NCI-H2081 (cell line): ENCODE measurements at places on chromosomes 3 and 15.

DNA sequence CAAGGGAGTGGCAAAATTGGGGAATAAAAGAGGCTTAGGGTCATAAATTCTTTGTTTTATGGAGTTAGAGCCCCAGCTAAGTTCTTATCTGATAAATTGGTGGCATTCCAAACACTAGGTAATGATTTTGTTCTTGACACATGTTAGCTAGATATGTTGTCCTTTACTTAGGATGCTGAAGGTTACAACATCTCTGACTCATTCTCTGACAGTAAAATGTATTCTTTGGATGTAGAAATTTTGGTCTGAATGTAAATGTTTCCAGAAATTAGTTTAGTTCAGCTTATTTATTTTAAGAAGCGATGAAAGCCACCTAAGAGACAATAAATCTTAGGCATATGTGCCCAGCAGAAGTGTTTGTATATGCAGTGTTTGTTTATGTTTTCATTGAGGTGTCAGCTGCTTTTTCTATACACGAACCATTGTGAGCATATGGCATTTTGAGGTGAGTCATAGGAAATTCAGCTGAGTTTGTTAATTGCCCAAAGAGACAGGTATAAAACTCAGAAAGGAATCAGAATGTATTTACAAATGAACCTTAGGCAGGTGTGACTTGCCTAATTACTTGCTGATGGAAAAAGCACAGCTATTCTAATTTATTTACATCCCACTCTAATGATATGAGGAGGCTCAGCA, 247.7 kb downstream of the AGBL1 start:
- peak; percentile 34 for DNase-seq

- no peak for DNase-seq
Observed at GRCh38 chr3:15647611-15648167, 46.1 kb downstream of the BTD start.

DNA sequence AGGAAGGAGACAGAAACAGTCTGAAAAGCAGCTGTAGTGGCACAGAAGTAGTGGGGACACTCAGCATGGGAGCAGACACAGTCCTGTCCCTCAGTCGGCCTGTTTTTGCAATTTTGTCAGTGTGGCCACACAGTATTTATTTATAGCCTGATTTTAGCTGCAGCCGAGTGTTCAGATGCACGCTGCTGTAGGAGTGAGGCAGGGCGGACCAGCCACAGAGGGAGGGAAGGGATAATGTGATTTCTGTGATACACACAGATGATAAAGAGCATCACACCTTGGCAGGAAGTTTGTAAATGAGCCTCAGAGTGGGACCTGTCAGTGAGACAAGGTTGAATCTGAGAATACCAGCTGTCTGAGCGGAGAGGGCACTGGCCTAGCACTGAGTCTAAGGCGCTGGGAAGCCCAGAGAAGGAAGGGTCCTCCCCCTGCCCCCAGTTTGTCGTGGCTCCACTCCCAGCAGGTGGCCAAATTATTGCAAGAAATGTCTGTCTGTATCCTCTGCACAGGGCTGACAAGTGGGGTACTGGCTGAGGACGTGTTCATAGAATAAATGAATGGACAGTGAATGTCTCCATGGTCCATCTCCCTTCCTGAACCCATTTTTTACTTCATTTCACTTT, 3.8 kb downstream of the PSTPIP1 start:
- no peak for DNase-seq

DNA sequence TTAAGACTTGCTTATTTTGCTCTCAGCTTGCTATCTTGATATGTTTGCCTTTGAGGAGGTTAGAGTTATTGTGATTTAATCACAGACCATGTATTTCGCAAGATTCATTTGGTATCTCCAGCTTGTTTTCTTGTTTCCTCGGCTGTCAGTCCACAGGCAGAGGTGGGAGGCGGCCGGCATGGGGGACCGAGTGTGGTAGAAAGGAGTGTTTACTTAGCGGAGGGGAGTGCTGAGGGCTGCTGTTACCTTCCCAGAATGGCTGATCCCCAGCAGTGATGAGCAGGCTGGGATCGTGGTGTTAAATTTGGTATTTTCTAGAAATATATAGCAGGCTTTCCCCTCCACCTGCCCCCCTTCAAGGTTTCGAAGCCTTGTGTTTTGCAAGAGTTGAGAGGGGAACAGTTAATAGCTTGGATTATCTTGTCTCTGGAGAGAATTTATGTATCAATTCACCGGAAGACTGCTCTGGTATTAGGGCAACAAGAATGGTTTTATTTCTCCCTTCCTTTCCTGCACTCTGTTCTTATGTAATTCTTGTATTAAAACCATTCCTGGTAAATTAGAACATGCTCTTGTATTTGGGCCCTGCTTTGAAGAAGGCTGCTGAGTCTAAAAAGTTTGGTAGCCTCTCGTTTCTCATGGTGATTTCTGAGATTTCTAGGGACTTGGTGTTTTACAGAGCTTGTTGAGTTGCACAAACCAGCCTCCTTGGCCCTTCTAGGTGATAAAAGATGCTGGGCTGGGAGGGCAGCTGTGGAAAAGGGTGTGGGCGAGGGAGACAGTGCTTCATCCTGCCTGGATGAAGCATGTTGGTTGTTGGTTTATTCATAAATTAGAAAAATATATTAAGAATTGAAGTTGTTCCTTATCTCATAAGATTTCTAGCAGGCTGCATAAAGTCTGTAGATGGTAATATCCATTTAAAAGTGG, 151.4 kb downstream of the IGF1R start:
- DNase-seq, result peak; percentile 51
